ENCODE measurements at places on chromosomes 5 and 9.

DNA sequence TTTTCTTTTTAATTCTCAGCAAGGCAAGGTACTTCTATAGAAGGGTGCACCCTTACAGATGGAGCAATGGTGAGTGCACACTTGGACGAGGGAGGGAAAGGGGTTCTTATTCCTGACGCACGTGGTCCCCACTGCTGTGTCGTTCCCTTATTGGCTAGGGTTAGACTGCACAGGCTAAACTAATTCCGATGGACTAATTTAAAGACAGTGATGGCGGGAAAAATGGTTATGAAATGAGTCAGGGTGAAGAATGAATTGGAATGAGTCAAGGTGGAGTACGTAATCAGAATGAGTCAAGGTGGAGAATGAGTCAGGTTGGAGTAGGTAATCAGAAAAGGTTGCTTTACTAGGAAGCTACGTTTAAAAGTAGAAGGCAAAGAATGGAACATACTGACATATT is 2.1 kb upstream of the HMGCS1 start:
- no peak for DNase-seq

GRCh38 chr5:57119031-57119430 is 54.8 kb upstream of the GPBP1 start:
- no peak for DNase-seq

DNA sequence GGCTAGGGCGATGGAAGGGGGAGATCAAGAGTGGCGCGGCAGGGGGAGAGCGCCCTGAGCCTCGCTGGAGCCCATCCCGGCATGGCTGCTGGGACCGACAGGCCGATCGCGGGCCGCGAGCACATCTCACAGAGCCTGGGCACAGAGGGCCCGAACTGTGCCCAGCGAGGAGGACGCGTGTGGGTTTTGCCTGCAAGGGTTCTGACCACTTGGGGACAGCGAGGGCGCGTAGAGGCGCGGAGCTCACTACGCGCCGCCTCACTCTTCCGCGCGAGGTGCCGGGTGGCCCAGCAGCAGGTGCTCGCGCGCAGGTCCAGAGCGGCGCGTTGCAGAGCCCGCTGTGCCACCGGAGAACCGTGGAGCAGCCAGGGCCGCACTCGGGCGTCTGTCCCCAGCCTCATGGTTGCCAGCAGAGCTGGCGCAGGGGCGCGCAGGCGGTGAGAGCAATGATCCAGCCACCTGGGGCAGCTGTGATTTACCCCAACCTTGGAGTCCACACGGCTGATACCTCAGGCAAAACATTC is 16.3 kb upstream of the PITX1 start:
- DNase-seq, result no peak

- no peak for DNase-seq
These were observed 7.9 kb upstream of the RFESD start for GRCh38 chr5:95638632-95639031.

GRCh38 chr5:158246661-158247060 is 387.7 kb upstream of the CLINT1 start:
- DNase-seq, result no peak

DNA sequence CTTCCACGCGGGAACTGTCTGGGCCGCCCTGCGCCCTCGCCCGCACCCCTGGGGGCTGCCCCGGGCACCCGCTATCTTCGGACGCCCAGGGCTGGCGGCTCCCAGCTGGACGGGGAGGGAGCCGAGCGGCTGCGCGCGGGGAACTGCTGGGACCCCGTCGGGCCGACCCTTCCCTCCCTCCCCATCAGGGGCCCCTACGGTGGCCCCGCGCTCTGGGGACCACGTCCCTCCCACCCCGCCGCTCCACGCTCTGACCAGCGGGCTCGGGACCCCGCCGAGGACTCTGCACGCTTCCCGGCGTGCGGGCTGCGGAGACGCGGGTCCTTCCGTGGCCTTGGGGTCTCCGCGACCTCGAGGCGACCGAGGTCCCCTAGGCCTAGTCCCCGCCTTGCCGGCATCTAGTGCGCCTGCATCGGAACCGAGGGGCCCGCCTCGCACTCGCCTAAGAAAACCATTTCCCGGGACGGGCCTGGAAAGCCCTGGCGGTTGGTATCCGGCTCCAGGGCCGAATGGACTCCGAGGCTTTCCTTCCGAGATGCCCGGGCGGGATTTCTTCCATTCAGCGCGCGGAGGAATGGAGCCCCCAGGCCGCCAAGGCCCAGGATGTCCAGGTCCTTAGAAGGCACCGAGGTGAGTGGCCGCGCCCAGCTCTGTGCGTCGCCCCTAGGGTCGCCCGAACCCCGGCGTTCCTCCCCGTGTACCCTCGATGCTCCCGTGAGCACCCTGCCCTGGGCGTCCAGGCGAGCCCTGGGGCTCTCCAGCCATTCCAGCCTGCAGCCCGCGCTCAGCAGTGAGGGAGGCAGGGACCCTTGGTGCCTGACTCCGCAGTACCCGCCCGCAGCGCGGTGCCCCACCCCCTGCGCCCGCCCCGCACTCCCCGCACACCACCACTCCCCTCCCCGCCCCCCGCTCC is 705 bp upstream of the SLC6A3 start:
- no peak for DNase-seq

GRCh38 chr9:1052365-1053281 is 2.5 kb downstream of the DMRT2 start:
- no peak for DNase-seq

DNA sequence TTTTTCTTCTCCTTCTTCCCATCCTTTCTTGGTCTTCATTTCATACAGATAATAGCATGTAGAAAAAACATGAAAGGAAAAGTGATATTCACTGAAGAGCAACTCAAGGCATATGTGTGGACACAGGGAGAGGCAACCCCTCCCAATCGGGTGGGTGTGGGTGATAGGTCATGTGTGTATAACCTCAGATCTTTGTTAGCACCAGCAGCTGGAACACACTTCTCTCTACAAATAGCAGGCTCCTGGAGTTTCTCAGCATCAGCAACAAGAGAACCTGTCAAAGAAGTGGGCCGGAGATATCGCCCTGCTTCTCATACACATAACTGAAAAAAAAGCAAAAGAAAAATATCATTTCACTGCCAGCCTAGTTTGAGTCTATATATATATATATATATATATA is 426.4 kb downstream of the DTWD2 start:
- DNase-seq, result no peak

DNA sequence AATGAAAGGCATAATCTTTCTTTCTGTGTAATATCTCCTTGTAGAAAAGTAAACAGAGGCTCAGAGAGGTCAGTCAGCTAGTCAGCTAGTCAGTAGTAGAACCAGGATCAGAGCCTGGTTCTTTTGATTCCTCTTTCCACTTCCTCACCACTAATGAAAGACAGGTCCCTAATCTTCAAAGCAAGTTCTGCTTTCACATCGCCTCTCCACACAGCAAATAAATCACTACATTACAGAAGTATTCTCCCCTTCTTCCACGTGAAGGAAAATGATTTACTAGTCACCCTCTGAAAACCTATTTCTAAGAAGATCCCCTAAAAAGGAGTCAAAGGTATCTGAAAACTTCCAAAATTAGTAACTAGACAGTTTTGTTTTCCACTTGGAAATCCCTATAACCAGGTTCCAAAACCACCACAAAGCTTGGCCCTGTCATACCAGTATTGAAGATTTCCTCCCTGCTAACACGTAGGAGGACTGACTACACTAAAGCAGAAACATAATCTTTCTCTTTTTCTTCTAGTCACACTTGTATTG is 140.5 kb upstream of the TARS1 start:
- DNase-seq, result no peak

- no peak for DNase-seq
These were observed 178.3 kb downstream of the CWC27 start for GRCh38 chr5:64947031-64947430.

Data from effector memory CD8-positive, alpha-beta T cell (primary cell).